ENCODE measurements at places on chromosomes 4 and X.

DNA sequence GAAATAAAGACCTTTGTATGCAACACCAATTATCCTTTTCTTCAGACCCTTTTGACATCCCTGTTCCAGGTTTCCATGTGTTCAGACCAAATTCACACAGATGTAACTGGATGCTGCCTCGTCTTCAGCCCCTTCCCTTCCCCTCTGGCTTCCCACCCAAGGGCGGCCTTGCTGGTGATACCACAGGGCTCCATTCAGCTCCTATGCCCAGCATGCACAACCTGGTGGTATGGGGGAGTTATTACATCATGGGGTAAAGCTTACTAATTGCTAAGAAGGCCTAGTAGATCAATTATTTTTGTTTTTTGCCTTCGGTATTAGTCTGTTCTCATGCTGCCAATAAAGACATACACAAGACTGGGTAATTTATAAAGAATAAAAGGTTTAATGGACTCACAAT, 317.0 kb upstream of the CXXC4 start:
- DNase-seq: no peak

DNA sequence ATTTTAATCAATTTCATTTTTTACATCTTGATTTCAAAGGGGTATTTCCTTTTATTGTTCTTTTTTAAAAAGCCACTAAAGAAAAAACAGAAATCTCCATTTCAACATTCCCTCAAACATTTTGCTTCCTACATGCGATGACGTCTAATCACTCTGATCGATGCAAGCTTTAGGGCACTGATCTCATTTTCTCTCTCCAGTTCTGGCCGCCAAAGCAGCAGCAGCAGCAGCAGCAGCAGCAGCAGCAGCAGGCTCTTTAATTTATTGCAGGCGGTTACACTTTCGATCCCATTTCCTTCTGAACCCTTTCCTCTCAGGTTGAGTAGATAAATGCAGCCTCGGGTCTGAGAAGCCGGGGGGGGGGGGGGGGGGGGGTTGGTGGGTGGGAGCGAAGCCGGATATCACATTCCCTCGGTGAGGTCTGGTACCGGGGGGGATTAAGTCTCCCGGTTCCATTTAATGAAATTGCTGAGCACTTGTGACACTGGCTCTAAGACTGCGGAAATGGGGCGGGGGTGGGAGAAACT, 3.4 kb upstream of the PCDH7 start:
- DNase-seq: no peak

DNA sequence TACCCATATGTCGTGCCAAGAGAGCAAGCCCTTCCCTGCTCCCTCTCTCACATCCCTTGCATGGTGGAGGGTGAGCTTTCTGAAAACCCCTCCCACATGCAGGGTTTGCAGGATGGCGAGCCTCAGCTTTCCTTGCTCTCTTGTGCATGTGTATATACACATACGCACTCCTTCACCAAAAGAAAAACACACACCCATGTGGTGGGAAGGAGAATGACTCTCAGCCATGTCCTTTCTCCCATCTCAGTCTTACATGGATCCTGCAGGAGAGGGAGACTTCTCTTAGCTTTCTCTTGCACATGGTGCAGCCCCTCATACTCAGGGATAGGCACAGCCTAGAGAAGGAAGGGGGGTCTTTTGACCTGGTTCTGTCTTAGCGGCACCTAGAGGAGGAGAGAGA, 81.1 kb downstream of the CLCN5 start:
- no peak for DNase-seq

DNA sequence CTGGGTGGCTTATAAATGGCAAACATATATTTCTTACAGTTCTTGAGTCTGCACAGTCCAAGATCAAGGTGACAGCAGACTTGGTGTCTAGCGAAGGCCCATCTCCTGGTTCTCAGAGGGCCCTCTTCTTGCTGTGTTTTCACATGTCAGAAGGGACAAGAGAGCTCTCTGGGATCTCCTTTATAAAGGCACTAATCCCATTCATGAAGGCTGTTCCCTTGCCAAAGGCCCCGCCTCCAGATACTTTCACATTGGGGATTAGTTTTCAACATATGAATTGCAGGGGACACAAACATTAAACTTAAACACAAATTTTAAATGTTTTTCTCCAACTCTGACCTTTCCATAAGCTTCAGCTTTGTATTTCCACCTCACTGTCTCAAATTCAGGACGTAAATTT, 1135.0 kb upstream of the TENM3 start:
- no peak for DNase-seq

- no peak for DNase-seq
These were observed 137.8 kb upstream of the FRG1 start for GRCh38 chr4:189802884-189803283.

Data from NCI-H2081 (cell line).